ENCODE measurements at places on chromosomes 1 and 21.

DNA sequence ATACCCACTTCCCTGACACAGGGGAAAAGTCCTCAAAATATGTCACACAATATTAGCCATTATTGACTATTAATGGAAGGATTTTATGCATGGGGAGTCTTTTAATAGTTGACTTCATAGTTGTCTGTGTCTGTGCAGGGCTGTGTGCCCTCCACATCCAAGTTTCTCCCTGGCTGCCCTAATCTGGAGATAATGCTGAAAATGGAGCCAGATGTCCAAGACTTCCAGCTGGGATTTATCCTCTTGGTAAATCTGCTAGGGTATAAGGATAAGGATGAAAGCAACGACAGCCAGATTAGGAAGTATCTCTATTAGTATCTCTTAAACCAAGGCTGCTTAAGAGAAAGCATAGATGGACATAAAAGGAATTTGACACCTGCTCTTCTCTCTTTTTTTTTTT lies 42.1 kb downstream of the CDK18 start:
- no peak for DNase-seq

GRCh38 chr1:24463776-24464735 lies 38.6 kb upstream of the RCAN3 start:
- no peak for DNase-seq

- DNase-seq, result no peak
Measured at GRCh38 chr1:234750922-234751627, 141.1 kb upstream of the IRF2BP2 start.

GRCh38 chr21:45379901-45380330 lies 25.0 kb upstream of the COL18A1 start:
- DNase-seq, result no peak

- no peak for DNase-seq
Measured at GRCh38 chr1:88029899-88030298, 654.2 kb upstream of the PKN2 start.

GRCh38 chr1:56070601-56071000 lies 508.8 kb downstream of the PLPP3 start:
- no peak for DNase-seq

DNA sequence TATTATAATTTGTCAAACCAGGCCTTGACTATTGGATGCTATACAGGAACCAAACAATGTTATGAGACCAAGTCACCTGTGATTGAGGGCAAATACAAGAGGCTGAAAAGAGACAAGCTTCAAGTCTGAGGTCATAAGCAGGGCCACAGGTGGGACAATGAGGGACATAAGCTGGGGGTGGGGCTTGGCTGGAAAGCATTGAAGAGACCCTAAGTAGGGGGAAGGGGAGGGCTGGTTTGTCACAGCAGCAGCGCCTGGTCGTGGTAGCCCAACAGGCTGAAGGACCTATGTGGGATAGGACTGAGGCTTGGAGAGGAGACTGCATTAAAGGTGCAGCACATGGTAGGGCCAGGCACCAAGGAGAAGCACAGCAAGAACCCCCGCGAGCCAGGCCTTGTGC lies 17.9 kb downstream of the HMGN2 start:
- no peak for DNase-seq

DNA sequence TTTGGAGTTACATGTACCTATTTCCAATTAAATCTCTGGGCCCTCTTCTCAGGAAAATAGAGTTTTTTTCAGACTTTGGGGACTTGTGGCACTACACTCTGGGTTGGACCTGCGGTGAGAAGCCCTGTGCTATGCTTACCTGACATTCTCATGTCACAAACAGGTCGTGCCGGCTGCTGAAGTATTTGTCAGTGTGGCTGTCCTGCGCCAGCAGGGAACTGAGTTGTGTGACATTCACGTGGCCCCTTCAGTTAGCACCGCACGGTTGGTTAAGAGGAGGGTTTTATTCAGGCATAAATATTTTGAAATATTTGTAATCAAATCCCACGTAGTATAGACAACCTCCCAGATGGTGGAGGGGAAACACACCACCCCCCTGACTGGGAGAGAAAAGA lies 6.3 kb upstream of the COL6A2 start:
- no peak for DNase-seq

- no peak for DNase-seq
Measured at GRCh38 chr21:26453267-26453666, 119.8 kb downstream of the CYYR1 start.

- no peak for DNase-seq
Measured at GRCh38 chr1:167052389-167052788, 37.8 kb downstream of the GPA33 start.

DNA sequence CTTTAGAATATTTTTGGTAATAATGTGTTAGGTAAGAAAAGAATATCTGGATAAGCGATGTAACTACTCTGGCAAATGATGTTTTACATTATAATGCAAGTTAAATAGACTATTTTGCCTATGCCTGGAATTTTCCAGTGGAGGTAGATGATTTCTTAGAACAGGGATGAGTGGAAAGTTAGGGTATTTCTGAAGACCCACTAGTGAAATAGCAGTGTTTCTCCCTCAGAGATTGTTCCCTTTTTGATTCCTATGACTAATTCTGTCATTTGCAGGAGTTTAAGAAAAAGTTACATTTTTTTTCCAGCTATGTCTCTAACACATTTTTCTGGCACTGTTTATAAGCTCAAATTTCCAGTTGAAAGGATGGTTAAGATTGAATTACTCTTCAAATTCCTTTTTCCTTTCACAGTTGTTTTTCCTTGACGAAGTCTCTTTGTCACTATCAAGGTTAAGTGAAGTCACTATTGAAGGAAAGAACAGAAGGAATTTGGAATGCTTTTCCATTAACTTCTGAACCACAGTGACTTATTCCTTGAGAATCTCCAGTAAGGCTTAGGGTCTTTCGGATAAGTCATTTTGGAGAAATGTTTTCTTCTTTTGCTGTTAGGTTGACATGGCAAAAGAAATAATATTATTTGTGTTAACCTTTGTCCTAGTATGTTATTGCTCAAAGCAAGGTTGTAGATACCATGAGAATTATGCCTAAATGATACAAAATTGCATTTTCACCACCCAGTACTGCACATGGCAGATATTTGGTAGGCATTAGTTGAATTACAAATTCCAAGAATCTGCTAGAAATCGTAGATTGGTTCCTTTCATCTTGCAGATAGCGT lies 42.9 kb upstream of the ZNF326 start:
- no peak for DNase-seq

GRCh38 chr1:223358826-223359225 lies 5.2 kb downstream of the SUSD4 start:
- DNase-seq, result no peak

DNA sequence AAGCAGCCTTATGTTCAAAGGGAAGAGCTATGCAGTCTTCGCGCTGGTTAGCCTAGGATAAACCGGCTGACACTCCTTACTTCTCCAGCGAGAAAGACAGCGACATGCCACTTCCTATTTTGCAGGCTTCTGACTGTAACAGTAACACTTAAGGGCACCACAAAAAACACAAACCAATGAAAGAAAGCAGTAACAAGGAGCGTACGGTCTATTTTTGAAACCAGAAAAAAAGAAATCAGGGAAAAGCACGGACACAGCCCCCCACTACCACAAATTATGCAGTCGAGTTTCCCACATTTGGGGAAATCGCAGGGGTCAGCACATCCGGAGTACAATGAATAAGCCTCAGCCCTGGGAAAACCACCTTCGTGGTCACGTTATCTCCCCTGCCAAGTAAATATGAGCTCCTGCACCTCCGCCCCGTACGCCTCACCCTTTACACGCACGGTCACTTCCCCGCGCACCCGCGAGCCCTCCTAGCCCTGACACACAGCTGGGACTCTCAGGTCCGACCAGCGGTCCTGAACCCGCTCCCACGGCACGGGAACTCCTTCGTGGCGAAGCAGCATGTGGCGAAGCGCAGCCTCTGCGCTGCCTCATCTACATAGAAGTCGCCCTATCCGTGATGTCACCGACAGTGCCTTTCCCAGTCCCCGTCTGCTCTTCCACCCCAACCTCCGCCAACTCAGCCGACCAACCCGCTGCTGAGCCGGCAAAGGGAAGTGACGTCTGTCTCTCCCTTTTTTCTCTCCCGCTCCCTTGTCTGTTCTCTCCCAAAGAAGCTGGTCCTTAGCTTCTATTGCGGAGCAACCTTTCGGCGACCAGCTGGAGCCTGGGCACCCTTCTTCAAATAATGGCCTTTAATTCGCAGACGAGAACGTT lies 40.9 kb upstream of the PPIAL4F start:
- no peak for DNase-seq

- no peak for DNase-seq
Measured at GRCh38 chr1:196380316-196380715, 227.9 kb downstream of the KCNT2 start.

GRCh38 chr1:35863881-35864625 lies 19.0 kb upstream of the AGO1 start:
- no peak for DNase-seq

DNA sequence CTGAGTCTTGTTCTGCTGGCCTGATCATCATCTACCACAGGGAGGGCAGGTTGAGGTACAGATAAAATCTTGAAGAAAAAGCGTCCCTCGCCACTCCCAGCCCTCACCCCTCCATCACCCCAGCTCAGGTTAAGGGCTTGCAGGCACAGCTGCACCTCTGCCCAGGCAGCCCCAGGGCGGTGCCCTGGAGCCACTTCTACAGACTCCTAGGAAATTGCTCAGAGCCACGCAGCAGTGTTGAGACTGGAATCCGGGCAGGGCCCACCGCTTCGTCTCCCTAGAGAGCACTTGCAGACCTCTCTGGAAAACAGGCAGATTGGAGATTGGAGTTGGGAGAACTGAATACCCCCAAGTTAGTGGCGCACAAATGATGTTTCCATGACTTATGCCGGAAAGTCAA lies 35.3 kb downstream of the VN1R5 start:
- DNase-seq, result no peak

GRCh38 chr1:27092888-27093287 lies 62.0 kb downstream of the SLC9A1 start:
- no peak for DNase-seq

- DNase-seq, result no peak
Measured at GRCh38 chr21:37273911-37274690, 7.0 kb upstream of the VPS26C start.

DNA sequence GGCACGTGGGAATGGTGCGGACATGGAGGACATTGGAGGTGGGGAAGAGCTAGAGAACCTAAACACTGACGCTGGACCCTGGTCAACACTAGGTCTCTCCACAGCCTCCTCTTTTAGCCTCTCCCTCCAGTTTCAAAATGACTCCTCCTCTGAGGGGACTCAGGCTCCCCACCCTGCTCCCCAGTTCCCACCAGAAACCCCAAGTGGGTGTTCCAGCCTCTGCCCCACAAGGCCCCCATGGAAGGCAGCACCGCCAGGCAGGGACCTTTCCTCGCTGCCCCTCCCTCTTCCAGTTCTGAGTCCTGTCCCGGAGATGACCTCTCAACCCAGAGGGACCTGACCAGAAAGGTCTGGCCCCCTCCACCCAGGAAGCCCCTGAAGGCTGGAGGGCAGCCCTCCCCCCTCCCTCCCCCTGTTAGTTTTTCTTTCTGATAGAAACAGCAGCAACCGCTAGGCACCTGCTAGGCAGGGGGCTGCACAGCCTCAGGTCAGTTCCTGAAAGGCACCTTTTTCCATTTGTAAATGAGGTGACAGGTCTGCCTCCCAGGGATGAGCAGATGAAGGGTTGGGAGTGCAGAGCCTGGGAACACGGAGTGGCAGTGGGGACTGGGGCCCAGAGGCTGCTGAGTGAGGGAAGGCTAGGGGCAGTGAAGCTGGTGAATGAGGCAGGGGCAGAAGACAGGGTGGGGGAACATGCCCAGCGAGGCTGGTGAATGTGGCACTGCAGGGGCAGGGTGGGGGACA lies 9.3 kb upstream of the ITGB2 start:
- no peak for DNase-seq

DNA sequence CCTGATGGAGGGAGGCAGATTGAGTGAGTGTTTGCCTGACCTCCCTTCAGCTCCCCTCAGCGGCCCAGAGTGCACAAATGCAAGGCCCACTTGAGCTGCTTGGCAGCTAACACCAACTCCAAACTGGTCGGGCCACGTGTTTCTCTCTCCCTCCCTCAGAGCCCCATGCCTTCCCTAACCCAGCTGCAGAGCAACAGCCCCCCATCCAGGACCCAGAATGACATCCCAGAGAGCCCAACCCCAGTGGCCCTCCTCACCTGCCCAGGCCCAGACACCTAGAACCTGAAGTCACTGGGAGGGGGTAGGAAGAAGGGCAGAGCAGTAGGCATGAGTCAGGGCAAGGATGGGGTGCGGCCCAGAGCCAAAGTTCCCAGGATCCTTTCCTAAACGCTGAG lies 789 bp upstream of the S100A14 start:
- DNase-seq, result no peak

DNA sequence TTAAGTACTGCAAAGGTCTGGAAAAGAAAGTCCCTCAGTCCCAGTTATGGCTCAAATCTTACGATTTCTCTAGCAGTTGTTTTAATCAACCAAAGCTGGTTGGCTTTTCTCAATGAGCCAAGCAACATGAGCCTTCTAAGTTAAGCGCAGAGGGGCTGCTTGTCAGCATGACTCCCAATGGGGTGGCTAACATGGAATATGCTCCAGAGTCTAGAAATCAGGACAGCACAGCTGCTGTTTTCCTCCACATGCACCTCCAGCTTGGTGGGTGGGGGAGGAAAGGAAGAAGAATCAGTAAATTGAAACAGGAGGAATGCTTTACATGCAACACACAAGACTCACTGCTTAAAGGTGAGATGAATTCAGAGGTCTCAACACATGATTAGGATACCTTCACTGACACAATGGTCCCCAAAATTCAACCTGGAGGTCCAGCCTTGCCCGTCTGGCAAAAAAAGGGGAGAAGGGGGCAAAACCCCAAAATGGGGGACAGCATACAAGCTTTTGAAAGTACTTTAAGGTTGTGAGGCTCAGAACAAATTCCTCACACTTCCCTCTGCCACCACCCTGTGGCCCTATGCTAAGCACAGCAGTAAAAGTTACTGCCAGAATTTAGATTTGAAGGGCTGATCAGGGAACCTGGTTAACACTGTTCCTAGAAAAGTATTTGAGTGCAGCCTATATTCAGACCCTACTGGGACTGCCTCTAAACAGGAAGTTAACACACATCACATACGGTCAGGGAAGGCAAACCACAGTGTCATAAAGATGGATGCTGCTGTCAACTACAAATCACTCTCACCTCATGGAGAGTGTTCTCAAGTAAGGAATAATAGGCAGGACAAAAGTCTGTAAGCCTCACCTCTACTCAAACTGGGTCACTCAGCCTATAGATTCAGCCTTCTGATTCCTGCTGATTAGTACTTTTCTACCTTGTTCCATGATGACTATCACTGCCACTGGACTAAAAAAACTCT lies 2.6 kb downstream of the GATAD2B start:
- no peak for DNase-seq

- DNase-seq, result no peak
Measured at GRCh38 chr1:93419344-93419743, 28.6 kb upstream of the FNBP1L start.

GRCh38 chr1:222931023-222931422 lies 116.2 kb downstream of the DISP1 start:
- DNase-seq, result no peak

All from stimulated activated CD8-positive, alpha-beta memory T cell treated with anti-CD3 and anti-CD28 coated beads, Interleukin-4, amount 100 ng/mL, for 1 hour (primary cell).